ENCODE measurements at places on chromosomes 5 and 9.

DNA sequence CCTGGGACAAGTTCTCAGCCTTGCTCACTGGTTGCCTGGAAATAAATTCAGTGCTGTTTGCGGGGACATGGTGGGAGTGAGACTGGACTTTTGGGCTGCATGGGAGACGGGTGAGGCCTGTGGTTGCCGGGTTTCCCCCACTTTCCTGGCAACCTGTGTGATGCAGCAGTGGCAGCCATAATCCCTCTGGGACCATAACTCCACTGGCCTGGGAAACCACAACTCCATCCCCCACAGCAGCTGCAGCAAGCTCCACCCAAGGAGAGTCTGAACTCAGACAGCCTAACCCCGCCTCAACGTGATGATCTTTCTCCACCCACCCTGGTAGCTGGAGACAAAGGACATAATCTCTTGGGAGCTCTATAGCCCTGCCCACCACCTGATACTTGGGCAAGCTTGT, 349.9 kb downstream of the PIK3R1 start:
- no peak for DNase-seq

DNA sequence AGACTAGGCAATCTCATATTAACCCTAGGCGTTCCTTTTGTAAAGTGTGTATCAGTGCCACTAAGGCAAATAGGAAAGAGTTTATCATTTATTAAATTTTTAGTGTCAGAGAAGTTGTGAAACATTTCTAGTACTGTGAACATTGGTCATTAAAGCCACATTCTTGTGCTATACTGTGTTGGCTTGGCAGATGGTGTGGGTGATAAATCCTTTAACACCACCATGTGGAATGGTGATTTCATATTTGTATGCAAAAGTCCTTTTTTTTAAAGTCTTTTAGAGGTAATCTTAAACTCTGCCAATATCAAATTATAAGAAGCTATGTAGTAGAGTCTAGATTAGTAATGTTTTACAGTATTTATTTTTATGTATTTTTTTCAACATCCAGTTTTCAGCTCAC, 18.1 kb downstream of the SLC12A2 start:
- DNase-seq = no peak

GRCh38 chr9:22654833-22655232, 208.2 kb downstream of the DMRTA1 start:
- DNase-seq = no peak

- DNase-seq = no peak
These were observed 11.9 kb upstream of the OR13C8 start for GRCh38 chr9:104556830-104557634.

DNA sequence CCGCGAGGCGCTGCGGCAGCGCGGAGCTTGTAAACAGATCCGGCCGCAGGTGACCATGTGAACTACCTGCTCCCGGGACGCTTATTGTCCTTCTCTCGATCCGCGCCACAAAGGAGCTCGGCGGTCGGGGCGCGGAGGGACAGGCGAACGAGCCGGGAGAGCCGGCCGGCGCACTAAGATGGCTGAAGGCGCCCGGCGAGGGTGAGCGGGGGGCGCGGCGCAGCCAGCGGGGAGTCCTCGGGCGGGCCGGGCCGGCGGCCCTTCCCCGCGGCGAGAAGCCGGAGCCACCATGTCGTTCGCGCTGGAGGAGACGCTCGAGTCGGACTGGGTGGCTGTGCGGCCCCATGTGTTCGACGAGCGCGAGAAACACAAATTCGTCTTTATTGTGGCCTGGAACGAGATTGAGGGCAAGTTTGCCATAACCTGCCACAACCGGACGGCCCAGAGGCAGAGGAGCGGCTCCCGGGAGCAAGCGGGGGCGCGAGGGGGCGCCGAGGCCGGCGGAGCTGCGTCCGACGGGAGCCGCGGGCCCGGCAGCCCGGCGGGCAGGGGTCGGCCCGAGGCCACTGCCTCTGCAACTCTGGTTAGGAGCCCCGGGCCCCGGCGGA, 535 bp downstream of the JMY start:
- no peak for DNase-seq

GRCh38 chr5:75010838-75011237, 41.5 kb downstream of the GCNT4 start:
- DNase-seq = no peak

GRCh38 chr5:149762958-149763630, 33.0 kb downstream of the PPARGC1B start:
- no peak for DNase-seq

GRCh38 chr5:97751540-97751939, 568.5 kb upstream of the RIOK2 start:
- no peak for DNase-seq

DNA sequence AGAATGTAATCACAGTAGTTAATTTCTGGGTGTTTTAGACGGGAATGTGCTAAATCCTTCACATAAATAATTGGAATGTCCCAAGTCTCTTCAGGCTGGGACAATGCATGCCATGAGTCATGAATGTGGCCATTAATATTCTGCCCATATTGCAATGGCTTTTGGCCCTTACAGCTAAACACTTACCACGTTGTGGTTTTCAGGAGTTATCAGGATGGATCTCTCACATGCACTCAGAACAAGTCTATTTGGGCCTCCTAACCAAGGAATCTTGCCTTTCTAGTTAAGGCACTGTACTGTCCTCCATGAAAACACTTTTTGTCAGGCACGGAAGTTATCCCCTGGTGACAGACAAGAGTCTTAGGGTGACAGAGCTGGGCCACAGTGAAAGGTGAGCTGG, 32.7 kb downstream of the PKD2L2 start:
- DNase-seq = no peak

- no peak for DNase-seq
These were observed 227.8 kb upstream of the CDH9 start for GRCh38 chr5:27266184-27266583.

DNA sequence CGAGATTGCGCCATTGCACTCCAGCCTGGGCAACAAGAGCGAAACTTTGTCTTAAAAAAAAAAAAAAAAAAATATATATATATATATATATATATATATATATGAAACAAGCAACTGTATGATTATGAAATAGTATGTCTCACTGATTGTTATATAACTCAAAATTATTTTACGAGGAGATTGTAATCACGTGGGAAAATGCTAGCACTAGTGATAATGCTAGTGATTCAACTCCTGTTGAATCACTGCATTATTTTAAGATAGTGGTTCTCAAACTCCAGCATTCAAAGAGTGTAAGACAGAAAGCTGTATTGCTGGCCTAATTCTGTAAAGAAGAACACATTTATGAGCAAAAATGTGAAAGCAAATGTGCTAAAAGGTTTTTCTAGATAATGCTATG, 12.4 kb upstream of the PTPN3 start:
- DNase-seq = no peak

DNA sequence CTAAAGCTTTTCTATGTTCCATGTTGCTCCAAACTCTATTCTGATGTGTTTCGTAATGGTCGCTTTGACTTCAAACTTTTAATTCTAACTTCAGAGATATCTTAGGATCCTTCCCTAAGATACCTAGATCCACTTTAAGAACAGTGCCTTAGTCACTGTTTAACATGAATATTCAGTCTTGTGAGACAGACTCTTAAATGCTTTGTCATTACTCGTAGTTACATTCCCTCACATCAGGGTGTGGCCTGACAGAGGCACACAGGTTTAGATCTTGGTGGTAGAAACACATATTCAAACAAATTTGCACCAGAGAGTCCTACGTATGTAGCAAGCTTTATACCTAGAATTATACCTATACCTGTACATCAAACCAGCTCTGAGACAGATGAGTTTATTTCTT, 687.0 kb upstream of the C9orf72 start:
- no peak for DNase-seq

Measured in posterior cingulate gyrus (tissue), 11 donors.